ENCODE measurements at places on chromosomes 12 and 14.

GRCh38 chr12:52390739-52391617, 5.5 kb upstream of the KRT84 start:
- DNase-seq = no peak

DNA sequence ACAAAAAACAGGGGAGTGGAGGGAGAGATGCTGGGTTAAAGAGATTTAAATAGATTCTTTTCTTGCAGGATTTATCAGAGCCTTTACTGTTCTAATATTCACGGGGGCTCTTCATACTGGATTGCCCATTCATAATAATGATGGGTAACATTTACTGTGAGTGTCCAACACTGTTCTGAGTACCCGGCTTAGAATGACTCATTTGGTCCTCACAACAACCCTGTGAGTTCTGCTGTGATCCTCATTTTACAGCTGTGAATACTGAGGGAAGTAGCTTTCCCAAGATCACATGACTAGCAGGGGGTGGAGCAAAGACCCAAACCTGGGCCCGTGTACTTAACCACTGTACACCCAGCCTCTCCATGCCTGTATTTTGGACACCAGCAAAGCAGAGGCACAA, 113.4 kb downstream of the NT5DC3 start:
- no peak for DNase-seq

DNA sequence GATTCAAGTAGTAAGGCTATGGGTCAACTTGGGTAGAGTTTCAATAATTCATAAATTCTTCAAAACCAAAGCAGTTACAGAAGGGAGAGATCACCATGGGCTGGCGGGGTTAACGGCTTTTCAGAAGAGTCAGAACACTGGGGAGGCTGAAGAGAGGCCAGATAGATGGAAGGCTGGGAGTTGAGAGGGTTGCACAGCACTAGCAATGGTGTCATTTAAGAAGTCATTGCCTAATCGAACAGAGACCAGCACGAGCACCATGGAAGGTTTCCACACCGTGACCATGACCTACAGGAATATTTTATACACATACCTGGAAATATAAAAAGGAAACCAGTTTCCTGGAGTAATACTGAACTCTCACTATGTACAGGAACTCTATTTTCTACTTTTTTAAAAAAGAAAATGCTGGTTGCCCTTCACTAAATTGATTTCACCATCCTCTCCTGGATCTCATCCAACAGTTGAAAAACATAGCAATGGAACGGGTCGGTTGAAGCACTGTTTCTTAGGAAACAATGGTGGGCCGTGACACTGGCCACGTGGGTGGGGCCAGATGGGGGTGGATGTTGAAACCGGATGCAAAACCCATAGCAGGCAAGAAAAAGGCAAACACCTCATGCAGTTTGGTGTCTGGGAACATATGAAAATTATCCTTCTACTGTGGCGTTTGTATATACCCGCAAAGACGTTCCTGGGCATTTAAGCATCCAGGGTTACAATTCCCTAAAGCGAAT, 38.0 kb upstream of the RIN3 start:
- no peak for DNase-seq

GRCh38 chr14:29895591-29896083, 32.0 kb downstream of the PRKD1 start:
- DNase-seq = no peak

- no peak for DNase-seq
Measured at GRCh38 chr12:12214635-12215131, 52.2 kb downstream of the LRP6 start.

DNA sequence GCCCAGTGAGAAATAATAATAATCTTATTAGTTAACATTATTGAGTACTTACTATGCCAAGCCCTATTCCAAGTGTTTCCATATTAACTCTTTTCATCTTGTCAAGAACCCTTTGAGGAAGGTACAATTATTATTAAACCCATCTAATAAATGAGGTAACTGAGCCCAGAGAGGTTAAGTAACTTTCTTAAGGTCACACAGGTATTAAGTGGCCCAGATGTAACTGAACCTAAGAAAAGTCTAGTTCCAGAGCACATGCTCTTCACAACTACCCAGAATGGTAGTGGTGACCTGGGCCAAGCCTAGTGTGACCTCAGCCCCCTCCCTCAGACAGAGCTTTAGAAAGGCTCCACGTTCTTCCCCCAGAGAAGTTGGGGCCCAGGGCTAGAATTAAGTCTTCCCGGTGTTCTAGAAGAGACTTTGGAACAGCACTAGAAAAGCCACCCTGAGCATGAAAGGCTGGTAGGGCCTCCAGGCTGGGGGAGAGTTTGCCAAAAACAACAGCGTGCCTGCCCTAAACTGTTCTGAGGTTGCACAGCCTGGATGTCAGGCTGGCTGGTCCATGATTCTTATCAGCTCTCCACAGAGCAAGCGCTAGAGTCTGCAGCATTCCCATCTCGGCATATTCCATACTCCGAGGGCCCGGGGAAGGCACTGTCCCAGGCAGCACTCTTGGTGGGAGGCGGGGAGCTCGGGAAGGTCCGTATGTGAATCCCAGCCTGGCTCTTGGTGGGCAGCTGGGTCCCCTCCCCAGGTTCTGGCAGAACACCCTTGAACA, 41.3 kb upstream of the CTDSP2 start:
- DNase-seq = no peak

DNA sequence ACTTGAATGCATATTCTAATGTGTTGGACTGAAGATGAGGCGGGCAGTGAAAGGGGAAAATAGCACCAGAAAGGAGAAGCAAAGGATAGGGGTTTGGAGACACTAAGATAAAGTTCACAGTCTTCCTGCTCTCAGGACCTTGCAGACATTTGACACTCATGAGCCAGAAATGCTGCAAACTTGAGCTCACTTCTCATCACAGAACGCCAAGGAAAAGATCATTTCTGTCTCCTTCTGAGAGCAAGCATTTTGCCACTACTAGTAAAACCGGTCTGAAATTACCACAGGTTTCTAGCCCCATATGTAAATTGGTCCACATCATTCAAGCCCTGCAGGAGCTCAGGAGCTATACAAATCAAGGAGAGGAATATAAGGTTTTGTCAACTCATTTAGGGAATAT, 44.6 kb upstream of the ANO2 start:
- DNase-seq = no peak

- no peak for DNase-seq
Measured at GRCh38 chr12:7472060-7472459, 28.1 kb upstream of the CD163L1 start.

- peak; percentile 52 for DNase-seq
Measured at GRCh38 chr12:13165617-13166041, 30.9 kb upstream of the EMP1 start.

DNA sequence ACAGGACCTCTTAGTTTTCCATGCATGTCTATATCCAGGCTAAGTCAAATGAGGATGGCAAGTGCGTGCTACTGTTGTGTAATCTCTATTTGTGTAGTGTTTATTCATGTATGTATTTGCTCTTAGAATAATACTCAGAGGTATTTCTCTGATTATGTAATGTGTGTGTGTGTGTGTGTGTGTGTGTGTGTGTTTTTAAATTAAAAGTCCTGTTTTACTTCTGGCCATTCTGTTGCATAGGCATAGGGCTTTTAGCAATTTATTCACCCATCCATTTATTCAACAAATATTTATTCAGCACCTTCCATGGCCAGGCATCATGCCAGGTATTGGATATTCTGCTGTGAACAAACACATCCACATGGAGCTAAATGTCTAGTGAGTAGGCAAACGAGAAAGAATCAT, 63.5 kb downstream of the PELI2 start:
- DNase-seq = no peak

DNA sequence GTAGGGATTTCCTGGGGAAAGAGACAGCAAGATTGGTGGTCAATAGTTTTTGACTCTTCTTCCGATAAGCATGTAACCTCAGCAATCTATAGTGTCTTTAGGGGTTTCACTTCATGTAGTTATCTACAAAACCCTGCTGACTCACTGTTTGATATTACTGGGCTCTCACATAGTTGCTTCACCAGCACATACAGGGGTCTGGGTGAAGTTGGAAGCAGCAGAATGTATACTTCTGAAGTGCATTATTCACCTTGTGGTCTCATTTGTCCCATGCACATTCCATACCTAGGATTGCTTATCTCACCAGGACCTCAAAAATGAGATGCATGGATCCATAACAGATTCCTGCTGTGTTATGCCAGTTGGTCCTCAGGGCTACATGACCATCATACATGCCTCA, 280.0 kb downstream of the LRIG3 start:
- DNase-seq = no peak

GRCh38 chr12:132486168-132486567, 3.8 kb upstream of the FBRSL1 start:
- no peak for DNase-seq

- no peak for DNase-seq
Measured at GRCh38 chr12:107275530-107275929, 182.2 kb upstream of the CRY1 start.

GRCh38 chr14:104119119-104119487, 19.3 kb upstream of the KIF26A start:
- DNase-seq = no peak

- DNase-seq = no peak
Measured at GRCh38 chr14:105050551-105050897, 14.7 kb downstream of the GPR132 start.

DNA sequence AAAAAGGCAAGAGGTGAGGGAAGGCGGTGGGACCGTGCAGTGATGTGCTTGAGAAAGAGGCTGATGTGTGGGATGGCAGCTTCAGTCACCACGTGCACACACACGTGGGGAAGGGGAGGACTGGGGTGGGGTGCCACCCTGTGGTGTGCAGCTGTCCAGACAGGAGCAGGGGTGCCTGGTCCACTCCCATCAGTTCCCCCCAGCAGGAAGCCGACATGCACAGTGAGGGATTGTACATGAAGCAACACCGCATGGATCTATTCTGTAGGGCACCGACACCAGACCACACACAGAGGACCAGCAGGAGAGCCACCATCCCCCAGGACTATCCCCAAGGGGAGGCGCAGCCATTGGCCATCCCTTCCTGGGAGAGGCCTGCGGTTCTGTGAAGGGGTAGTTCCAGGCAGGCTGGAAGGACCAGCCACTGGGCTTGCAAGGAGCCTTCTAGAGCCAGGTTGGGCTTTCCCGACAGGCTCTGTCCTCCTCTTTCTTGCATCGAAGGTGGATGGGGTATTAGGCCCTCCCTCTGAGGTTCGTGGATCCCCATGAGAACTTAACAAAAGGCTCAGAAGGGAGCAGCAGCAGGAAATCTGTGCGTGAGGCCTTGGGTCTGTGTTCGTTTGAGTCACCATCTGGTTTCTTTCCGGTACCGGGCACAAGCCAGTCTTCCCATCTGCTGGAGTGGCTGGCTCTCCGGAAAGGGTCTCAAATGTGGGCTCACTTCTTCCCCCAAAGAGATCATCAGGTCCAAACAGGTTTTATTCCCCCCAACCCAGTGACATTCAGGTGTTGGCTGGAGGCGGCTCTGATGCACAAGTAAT, 59.8 kb downstream of the PLEKHG3 start:
- DNase-seq = no peak
